ENCODE measurements at places on chromosomes 13 and 19.

GRCh38 chr19:11044431-11044830 is 44.8 kb upstream of the LDLR start:
- DNase-seq, result no peak

GRCh38 chr13:105165449-105166125 is 1369.9 kb downstream of the EFNB2 start:
- DNase-seq, result no peak

DNA sequence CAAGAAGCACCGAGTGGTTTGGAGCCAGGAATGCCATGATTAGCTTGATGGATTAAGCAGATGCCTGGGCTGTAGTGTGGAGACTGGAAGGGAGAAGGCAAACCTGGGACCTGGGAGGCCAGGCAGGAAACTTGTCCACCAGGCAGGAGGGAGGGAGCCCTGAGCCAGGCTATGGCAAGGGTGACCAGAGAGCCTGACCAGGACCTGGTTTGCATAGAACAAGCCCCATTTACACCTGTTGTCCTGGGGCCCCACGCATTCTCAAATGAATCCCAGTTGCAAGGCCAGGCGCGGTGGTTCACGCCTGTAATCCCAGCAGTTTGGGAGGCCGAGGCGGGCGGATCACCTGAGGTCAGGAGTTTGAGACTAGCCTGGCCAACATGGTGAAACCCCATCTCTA is 50.2 kb upstream of the LATS2 start:
- no peak for DNase-seq

DNA sequence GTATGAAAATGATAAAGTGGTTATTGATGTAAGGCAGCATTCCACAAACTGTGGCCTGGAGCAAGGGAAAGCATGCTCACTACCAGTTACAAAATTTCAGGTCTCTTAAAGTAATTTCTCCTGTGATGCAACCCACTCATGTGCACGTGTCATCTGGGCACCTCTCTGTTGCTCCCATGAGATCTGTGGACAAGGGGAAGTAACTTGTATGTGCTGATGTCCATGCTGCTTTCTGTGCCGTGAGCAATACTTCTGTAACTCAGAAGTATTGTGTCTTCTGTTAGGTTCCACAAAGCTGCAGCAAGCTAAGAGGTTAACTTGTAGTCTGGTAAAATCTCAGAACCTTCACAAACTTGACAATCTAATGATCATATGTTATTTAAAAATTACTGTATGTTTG is 930.0 kb upstream of the SLITRK6 start:
- no peak for DNase-seq

GRCh38 chr19:53813996-53814395 is 10.1 kb downstream of the NLRP12 start:
- no peak for DNase-seq

DNA sequence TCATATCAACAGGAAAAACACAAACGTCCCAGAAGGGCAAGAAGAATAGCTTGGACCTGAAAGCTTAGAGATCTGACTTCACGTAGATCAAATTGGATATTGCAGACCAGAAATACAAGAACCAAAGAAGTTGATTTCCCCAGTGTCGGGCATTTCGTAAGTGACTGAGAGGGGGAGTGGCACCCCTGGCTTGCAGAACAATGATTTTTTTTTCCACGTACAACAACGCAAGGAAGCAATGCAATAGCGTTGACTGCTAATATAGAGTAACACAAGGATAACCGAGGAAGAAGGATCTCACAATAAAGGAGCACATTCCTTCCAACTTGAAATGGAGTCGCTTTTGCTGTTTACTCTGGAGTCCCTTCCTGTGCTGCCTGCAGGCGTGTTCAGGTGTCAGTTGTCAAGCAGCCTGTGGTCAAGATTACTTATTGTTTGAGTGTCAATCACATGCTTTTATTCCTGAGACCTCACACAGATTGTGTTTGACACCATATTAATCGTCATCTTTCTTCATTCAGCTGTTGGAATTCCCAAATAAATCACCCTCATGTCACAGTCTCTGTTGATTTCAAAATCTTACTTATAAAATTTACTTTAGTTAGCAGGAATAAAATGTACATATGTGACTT is 139.4 kb downstream of the FREM2 start:
- no peak for DNase-seq

GRCh38 chr13:30934381-30934780 is 1.9 kb downstream of the TEX26 start:
- no peak for DNase-seq

DNA sequence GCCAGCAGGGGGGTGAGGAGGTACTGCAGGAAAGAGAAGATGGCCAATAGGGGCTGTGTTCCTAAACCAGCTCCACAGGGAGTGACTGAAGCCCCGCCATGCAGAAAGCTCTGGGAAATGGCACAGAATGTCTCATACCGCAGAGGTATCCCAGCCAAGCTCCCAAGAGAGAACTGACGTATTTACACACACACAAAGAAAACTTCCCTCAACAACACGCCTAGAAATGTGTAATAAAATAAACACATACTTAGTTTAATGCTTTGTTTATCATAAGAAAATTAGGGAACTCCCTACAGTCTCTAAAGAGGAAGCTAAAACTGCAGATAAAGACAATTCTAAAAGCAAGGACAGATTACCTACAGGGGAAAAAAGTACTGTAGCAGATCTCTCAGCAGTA is 40.0 kb downstream of the ESD start:
- no peak for DNase-seq

GRCh38 chr13:99281811-99282263 is 23.7 kb upstream of the GPR18 start:
- DNase-seq, result no peak

DNA sequence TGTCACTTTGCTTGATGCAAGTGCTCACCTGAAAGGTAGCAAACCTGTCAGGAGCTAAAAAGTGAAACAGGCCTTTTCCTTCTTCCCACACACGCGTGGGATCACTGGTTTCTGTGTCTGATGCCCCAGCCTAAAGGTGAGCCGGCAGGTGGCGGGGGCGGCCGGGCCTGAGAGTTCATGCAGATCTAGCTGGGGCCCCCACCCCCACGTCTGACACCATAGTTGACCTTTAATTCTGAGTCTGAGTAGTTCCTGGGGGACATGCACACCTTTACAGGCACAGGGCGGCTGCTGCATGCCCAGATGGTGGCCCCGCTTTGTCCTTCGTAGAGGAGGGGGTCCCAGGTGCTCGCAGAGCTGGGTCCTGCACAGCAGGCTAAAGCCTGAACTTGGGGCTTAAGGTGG is 345.3 kb downstream of the TEX29 start:
- DNase-seq, result no peak

GRCh38 chr19:3227054-3227626 is 2.7 kb downstream of the CELF5 start:
- DNase-seq, result no peak

GRCh38 chr13:39407138-39407537 is 195.9 kb downstream of the LHFPL6 start:
- DNase-seq, result no peak

- DNase-seq, result no peak
Observed at GRCh38 chr13:105908586-105908985, 626.9 kb downstream of the EFNB2 start.

- DNase-seq, result no peak
Observed at GRCh38 chr13:92461402-92461801, 765.2 kb upstream of the GPC6 start.

GRCh38 chr19:2034729-2035589 is 16.1 kb downstream of the MKNK2 start:
- DNase-seq, result no peak

GRCh38 chr19:33778089-33778791 is 18.4 kb upstream of the KCTD15 start:
- no peak for DNase-seq

DNA sequence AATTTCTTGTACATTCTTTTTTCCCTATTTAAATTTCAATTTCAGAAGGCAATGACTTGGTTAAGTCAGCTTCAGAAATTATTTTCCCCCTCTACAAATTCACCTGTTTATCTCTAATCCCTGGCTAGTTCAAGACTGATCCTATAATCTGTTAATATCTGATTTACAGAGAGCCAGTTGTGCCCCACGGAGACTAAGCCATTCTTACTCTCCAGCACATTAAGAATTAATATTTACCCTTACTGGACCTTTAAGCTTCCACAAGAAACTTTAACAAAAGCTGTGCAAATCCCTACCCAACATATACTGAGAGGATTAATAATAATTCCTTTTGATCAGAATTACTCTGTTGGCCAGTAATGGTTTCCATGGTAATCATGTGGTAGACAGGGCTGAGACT is 786.2 kb downstream of the PCDH9 start:
- DNase-seq, result no peak

- DNase-seq, result no peak
Observed at GRCh38 chr13:113252516-113253095, 43.2 kb downstream of the CUL4A start.

DNA sequence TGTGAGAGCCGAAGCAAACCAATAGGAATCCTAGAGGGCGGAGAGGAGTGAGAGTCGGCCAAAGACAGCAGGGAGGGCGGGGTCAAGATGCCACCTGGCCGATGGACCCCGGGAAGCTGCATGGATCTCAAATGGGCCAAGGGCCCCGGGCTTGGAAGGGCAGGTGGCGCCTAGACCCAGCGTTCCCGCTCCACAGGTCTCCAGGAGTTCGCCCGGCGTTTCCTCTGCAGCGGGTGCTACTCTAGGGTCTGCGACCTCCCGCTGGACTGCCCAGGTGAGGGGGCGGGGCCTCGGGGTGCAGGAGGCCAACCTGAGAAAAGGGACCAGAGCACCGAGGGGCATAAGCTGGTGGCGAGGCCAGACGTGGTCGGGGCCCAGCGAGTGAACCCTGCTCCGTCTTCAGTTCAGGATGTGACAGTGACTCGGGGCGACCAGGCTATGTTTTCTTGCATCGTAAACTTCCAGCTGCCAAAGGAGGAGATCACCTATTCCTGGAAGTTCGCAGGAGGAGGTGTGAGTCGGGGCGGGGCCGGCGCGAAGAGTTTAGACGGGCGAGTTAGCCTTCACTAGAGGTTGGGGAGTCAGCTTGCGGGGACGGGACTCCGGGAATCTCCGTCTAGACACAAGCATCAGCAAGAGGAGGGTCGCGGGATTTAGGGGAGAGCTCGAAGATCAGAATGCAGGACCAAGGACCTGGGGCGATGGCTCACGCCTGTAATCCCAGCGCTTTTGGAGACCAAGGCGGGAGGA is 9.9 kb downstream of the SPACA6 start:
- DNase-seq, result no peak

DNA sequence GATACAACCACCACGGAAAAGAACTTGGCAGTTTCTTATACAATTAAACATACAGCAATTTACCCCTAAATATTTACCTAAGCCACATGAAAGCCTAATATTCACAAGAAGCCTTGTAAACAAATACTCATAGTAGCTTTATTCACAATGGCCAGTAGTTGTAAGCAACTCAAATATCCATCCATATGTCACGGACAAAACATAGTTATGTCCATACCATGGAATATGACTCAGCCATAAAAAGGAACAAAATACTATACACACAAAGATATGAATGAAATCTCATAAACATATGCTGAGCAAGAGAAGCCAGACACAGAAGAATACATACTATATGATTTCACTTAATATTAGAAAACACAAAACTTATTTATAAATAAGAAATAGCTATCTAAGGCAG is 12.9 kb downstream of the PSPC1 start:
- no peak for DNase-seq

- DNase-seq, result no peak
Observed at GRCh38 chr19:38736036-38736412, 8.2 kb downstream of the CAPN12 start.

DNA sequence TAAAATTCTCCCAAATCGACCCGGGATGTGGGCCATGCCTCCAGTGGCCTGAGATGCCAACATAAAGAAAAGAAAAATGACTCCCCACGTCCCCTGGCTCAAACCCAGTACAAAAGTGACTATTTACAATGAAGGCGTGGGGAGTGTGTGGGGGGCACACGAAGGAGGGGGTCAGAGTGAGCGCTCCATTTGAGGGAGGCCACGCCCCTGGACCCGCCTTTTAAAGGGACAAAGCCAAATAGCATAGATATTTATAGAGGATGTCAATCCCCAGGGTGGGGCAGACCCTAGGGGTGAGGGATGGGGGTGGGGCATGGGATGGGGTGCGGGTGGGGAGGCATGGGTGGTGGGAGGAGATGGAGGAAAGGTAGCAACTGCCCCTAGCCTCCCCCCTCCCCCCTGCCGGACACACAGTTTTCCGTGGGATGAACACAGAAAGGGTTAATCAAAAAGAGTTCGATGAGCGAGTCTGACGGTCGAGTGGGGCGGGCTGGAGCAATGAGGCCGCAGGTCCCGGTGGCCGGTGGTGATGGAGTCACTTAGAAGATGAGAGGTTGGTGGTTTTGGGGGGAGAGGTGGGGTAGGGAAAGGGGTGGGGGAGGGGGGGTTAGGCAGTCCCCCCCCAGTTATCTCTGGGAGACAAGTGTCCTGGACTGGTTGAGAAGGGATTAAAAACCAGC is 20.1 kb upstream of the NANOS2 start:
- no peak for DNase-seq

DNA sequence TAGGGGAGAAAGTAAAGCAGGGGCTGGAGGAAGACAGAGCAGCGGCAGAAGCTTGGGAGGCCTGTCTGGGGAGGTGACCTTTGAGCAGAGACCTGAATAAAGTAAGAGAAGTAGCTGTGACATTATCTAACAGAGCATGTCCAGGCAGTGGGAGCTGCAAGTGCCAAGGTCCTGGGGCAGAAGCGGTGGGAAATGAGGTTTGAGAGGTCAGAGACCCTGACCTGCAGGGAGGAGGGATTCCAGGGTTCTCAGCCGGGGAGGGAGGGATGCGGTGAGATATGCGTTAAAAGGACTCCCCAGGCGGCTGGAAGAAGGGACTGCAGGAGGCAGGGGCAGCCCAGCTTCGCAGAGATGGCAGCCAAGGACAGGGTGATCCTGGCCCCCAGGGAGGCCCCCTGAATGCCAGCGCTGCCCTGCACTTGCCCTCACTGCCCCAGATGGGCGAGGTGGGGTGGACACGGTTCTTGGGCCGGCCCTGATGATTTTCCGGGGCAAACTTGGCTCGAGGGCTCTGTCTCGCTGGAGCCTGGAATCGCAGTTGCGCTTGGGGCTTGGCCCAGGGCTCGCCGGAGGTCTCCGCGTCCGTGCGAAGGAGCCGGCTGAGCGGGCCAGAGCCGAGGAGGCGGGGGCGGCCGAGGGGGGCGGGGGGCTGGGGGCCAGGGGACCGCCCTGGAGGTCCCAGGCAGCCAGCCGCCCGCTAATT is 3.2 kb downstream of the CRLF1 start:
- DNase-seq, result no peak

DNA sequence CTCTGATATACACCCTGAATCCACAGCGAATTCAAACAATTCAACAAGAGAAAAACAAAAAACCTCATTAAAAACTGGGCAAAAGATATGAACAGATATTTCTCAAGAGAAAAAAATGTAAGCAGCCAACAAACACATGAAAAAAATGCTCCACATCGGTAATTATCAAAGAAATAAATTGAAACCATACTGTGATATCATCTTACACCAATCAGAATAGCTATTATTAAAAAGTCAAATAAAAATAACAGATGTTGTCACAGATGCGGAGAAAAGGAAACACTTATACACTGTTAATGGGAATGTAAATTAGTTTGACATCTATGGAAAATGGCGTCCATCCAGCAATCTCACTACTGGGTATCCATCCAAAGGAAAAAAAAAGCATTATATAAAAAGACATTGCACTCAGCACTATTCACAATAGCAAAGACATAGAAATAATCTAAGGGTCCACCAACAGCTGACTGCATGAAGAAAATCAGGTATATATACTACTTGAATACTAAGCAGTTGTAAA is 1495.0 kb upstream of the PCDH20 start:
- no peak for DNase-seq

Measured in fibroblast of skin of left biceps (primary cell).